ENCODE measurements at places on chromosomes 5 and 9.

GRCh38 chr5:43769571-43770355, 166.8 kb downstream of the NNT start:
- DNase-seq, result no peak

DNA sequence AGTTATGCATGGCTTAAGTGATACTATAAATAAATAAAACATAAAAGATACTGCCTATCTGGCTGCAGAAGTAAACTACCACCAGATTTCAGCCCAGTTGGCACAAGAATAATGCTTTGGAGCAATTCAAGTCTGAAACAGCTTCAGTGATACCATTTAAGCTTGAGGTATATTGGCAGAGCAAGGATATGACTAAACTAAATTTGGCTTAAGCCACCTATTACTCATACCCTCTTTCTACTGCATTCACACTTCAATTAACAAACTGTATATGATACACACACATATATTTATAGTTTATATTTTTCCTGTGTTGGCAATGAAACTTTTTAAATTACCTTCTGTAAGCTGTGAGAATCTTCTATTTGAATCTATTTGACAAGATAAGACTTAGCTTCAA, 431.9 kb downstream of the ANXA1 start:
- DNase-seq, result no peak

GRCh38 chr5:143678148-143678905, 133.6 kb upstream of the HMHB1 start:
- no peak for DNase-seq

DNA sequence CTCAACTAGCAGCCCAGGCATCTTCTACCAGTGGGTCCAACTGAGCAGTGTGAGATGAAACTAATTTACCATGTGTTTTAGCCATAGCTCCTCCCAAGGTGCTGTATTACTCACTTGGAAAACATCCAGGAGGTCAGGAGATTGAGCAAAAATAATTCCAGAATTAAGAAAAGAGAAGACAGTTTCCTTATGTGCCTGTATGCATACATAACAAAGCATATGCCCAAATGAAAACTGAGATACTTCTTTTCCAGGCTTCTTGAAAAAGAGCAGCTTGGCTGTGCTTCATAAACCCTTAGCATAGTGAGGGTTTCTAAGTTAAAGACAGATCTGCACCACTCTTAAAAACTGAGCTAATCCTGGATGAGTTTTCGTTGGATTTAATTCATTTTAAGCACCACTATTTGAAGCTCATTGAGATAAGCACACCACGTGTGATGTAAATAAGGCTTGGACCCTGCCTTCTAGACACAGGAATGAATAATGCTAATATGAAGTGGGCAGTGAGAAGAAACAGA, 119.4 kb downstream of the ADAMTS12 start:
- no peak for DNase-seq
